Activated CD8-positive, alpha-beta memory T cell treated with anti-CD3 and anti-CD28 coated beads for 4 hours (primary cell): ENCODE measurements at places on chromosomes 3 and 15.

DNA sequence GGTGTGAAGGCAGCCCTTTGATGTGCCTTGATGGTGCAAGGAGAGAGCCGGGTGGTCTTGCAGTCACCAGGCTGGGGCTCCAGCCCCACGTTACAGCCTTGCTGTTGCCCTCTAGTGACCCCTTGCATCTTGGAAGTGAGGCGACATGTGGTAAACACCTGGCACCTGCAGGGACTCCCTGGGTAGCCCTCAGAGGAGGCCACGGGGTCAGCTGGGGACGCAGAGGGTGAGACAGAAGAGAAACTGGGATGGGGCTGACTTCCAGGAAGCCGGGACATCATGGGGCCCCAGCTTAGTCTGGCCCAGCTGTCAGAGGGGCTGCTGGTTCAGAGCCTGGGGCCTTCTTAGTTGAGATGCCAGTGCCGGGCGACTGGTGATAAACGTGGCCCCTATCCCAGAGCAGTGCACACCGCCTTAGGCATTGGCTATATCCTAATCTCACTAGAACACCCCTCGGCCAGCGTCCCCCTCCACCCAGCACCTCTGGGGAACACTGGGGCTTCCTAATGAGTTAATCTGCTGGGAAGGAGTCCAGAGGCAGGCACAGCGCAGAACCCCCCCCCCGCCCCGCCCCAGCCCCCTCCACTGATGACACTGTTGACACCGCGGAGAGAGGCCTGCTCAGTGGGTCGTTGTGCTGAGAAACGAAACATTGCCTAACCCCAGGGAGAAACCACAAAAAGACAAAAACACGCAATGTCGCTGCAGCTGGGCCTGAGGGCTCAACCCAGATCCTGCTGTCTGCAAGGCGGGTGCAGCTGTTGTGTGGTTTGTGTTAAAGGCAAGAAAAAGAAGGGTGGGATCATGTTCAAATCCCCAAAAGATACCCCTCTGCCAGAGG is 60.5 kb upstream of the KLF13 start:
- DNase-seq, result peak; percentile 34

DNA sequence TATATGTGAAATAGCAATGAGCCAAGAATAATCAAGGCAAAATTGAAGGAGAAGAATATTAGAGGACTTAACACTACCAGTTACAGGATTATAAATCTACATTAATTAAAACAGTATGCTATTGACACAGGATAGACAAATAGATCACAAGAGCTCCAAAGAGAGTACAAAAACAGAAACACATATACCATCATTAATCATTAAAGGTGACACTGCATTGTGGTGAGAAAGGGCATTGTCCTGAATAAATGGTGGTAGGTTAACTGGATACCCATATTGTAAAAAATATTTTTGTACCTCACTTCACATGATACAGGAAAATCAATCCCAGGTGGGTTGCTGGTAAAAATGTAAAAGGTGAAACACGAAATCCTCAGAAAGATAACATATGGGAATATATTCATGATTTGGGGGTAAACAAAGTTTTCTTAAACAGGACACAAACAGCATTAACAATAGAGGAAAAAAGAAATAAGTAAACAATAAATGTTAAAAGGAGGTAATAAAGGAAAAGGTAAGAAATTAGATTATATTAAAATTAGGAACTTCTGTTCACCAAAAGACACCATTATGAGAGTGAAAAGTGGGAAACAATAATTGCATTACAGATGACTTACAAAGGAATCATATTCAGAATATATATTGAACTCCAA is 145.2 kb downstream of the THRB start:
- DNase-seq, result no peak

- no peak for DNase-seq
Measured at GRCh38 chr3:183180110-183180783, 17.7 kb upstream of the LAMP3 start.

DNA sequence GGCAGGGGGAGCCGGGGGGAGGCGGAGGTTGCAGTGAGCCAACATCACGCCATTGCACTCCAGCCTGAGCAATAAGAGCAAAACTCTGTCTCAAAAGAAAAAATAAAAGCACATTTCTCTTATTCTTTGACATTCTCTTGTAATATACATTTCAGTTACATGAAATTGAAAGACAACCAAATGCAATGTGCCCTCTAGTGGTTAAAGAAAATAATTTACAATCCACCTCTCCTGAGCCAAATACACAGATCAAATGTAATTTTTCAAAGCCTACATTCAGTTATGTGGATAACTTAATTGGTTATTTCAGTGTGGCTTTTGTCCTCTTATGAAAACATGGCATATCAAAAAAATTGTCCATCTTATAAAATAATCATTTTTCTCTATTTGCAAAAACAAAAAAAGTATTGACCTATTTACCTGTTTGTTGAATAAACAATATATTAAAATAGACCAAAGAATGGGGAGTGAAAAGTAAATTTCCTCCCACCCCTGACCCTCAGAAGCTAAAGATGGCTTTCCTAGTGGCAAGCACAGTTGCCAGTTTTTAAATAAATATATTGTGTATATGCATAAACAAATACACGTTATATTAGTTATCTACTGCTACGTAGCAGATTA is 14.2 kb upstream of the U2SURP start:
- no peak for DNase-seq

DNA sequence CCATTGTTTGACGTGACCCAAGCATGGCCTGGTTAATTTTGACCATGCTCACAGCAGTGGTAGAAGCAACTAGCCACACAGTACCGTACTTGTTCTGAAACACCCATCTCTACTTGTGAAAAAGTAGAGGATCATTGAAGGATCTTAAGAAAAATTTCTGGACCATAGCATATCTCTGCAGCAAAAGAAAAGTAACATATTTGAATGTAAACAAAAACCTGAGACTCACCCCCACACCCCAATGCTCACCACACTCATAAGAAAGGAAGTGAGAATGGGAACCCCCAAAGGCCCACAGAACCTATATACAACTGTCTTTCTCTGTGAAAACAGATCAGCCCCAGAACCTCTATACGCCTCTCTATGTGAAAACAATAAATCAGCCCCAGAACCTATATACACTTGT is 33.8 kb upstream of the TFRC start:
- no peak for DNase-seq

DNA sequence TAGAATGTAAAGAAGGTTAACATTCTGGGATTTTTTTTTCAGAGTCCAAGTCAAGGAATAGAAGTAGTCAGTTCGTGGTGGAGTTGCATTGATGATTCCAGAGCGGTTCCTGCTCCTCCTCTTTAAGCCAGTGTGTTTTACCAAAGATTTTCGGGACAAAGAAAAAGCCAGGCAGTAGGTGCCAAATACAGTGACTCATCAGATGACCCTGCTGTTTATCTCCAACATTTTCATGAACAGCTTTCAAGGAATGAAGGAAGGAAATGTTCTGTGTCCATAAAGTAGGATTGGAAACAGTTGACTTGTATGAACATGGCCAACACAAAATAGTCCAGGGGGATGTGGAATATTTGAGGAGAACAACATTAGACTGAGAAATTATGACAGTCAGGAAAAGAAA is 142.4 kb upstream of the TMC3 start:
- no peak for DNase-seq

- DNase-seq, result no peak
Measured at GRCh38 chr3:194503081-194503531, 16.3 kb upstream of the ATP13A3 start.
